ENCODE measurements at places on chromosomes 4 and X.

DNA sequence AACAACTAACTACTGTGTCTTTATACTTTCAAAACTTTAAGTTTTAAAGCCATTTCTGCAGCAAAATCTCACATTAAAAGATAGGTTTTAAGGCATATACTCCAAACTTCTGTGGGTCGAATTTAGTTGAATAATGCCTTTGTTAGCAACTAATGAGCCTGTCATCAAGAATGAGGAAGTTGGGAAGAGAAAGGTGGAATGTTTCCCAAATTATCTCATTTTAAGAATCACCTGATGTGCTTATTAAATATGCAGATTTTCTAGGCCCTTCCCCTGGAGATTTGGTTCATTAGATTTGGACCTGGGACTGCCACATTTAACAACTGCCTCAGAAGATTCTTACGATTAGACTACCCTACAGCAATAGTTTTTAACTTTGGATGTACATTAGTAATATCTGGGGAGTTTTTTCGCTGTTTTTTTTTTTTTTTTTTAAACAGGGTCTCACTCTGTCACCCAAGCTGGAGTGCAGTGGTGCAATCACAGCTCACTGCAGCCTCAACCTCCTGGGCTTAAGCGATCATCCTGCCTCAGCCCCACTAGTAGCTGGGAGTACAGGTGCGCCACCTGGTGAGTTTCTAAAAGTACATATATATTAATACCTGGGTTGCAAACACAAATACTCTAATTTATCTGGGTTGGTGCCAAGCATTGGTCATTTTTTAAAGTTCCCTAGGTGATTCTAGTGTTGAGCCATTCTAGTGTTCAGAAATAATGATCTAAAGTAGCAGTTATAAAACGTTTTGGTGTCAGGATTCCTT lies 16.1 kb upstream of the TASL start:
- no peak for DNase-seq

GRCh38 chrX:40174001-40174853 lies 76.5 kb upstream of the BCOR start:
- DNase-seq: no peak

DNA sequence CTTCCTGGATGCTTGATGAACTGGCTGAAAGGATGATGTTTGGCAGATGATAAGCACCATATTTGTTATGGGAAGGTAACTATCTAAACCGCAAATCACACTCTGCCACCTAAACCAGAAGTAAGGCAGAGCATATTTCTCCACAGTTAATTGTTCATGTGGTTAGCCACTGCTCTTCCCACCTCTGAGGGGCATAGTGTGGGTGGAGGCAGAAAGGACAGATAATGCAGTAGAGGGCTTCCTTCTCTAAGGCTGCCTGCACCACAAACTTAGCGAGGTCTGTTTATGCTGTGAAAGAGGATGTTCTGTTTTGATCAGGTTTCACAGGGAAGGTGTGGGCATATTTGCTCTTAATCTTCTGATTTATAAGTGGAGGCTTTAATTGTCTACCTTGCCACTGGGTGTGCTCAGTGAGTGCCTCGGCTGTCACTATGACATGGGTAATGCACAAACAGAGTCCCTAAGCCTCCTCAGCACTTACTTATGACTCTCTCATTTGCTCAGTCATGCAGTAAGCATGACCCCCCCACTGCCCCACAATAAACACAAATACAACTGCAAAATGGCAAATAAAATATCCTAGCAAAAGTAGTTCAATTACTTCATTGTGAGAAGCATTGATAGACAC lies 401.0 kb downstream of the TMA16 start:
- no peak for DNase-seq

DNA sequence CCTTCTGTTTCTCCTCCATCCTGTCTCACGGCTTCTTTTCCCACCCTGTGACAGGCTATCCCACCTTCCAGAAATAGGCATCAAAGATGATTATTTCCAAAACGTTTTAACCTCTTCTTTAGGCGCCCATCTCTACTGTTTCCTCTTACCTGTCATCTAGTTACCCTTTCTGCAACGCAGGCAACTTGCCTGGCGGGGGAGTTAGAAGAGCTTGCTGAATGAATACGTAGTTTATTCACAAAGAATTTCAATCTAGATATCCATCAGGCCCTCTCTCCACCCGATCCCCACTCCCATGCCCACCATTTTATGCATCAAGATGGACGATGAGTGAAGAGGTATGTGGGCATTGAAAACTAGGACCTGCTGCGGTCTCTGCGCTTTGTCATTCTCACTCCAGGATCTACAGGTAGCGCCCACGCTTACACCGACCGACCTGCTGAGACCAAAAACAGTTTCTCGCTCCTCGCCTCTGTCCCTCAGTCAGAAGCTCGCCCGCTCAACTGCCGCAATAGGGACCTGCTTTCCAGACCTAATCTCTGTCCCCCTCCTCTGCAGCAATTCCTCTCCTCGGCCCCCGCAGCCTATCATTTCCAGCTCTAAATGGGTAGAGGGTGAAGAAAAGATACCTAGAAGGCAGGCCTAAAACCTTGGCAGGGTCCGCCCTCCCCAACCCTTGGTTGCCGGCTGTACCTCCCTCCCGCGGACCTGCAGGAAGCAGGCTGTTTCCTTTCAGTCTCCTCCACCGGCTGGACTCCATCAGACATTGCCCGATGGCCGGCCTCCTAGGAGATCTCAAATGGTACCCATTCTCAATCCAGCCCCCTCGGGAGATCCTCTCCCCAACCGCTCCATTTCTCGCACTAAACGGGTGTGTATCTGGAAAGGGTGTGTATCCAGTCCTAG lies 624 bp downstream of the BEX5 start:
- no peak for DNase-seq

DNA sequence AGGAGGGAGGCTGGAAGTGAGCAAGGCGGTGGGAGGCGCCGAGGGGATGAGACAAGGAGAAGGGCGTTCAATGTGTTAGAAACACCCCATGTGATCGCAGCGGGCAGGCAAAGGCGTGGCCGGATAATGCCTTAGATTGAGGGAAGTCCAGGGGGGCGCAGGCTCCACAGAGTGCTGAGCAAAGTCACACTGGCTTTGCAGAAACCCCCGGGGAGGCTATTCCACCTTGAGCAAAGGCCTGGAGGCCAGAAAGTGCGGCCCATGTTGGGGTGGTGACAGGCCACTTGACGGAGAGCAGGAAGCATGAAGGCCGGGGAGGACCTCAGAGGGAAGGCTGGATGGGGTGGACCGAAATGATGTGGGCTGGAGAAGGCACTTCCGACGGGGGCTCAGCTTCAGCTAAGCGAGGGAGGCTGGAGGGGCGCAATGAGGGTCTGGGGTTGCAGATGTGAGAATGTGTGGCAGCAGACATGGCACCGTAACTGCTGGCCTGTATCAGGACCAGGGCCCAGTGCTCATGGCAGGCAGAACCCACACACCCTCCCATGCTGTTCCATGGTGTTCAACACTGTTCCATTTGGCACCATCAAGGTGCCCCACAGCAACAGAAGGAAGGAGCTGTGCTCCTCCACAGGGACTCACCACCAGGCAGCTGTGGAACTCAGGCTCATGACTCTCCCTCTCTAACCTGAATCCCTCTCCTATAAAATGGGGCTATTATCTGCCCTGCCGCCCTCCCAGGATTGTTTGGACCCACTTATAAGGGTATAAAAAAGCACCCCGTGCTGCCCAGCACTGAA lies 50.3 kb downstream of the HMX1 start:
- no peak for DNase-seq

DNA sequence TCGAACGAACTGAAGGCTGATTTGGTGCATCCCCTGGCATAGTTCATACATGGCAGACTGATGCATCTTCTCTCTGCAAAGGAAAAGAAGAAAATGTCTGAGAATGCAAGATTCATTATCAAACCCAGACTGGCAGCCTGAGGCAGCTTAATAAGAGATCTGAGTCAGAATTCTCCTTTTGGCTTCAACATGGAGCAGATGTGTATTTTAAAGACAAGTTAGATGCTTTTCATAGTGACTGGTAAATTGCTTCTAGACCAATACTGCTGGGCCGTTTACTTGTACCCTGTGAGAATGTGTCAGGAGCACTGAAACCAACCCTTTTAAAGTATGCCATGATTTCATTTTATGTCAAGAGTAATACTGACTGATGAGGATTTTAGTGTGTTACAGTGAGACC lies 322.0 kb downstream of the NR3C2 start:
- DNase-seq: no peak

GRCh38 chr4:81421346-81422218 lies 50.1 kb downstream of the RASGEF1B start:
- DNase-seq: peak; percentile 8

- no peak for DNase-seq
Measured at GRCh38 chr4:149796381-149796780, 19.3 kb downstream of the IQCM start.

GRCh38 chrX:11585174-11585573 lies 80.5 kb downstream of the ARHGAP6 start:
- DNase-seq: no peak

DNA sequence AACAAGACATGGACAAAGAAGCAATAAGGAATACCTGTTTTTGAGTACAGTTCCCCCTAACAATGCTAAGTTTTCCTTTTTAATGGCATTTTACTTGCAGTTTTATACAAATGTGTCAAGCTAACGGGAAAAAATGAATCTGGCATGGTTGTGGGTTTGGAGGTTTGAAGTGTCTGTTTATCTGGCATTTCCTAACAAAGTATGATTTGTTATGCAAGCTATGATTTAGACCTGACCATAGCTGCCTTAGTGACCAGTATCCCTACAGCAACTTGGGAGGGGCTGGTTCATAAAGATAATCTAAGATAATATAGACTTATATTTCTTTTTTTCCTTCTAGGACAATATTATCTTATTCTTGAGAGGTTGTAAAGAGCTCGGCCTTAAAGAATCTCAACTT lies 60.6 kb downstream of the LIMCH1 start:
- DNase-seq: no peak

GRCh38 chr4:182874304-182874751 lies 42.9 kb downstream of the DCTD start:
- no peak for DNase-seq

DNA sequence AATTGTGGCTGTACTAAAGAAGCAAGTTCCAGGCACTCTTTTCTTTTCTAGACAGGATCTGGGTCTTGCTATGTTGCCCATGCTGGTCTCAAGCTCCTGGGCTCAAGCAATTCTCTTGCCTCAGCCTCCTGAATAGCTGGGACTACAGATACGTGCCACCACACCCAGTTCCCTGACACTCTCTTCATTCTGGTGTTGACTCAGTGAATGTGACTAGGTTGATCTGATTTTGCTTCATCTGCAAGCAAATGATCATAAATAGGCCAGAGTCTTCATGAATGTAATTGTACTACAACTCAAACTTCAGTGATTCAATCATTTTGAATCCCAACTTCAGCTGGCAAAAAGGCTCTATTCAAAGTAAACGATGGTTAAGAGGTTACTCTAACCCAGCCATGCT lies 78.5 kb downstream of the APBB2 start:
- DNase-seq: no peak

DNA sequence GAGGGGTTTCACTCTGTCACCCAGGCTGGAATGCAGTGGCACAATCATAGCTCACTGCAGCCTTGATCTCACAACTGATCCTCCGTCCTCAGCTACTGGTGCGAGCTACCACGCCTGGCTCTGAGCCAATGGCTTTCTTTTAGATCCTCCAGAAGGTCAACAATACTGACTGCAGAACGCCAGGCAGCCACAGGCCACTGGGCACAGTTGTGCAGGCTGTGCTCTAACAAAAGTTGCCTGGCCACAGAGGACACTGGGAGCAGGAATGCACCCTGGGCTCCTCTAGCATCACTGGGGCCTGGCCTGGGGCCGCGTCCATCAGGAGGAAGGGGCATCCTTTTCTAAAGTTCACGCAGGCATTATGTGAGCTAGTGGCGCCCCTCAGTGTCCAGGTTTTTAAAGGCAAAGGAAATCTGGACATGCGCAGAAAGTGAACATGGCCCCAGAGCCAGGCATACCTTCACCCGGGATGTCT lies 14.9 kb upstream of the PORCN start:
- DNase-seq: no peak

DNA sequence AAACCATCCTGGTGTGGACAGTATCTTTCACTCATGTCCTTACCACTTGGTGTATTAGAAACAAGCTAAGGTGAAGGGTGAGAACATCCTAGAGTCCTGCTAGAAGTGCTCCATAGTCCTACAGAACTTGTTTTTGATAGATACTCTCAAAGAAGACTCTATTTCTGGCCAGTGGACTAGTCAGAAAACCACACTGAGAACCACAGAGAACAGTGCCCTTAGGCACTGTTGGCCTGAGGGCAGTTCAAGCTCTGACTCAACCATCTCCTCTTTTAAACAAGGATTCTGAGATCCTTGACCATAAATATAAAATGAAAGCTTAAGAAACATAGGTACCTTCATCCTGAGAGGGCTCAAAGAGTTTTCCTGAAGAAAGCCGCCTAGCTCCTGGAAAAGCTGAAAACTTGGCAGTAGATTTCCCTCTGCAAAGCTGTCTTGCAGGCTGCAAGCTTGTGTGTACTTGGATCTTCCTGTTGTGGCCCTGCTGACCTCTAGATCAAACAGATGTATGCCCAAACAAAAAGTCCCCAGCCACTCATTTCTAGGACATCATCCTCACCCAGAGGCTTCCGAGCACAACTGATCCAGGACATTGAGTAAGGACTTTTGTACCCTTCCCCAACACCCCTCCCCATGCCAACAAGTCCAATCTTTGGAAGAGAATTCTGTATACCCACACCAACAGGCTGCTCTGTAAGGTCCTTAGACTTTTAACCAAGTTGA lies 111.6 kb upstream of the CXCL13 start:
- no peak for DNase-seq

GRCh38 chr4:145177906-145178538 lies 2.4 kb downstream of the OTUD4 start:
- no peak for DNase-seq

- DNase-seq: no peak
Measured at GRCh38 chr4:151833174-151833573, 72.4 kb upstream of the GATB start.

DNA sequence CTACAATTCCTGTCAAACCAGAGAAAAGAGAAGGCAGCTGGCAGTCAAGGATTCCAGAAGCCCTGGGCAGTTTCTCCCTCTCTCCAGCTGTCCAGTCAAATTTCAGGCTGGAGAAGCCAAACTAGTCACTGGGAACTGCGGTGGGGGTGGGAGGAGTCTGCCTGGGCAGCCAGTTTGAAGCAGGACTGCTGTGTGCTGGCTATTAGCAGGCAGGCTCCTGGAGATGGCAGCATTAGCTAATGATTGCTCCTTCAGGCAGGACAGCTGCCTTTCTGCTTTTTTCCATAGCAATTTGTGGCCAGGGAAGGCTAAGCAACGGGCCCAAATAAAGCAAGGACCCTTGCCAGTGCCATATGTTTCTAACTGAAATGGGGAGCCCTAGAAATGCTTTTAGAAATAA lies 44.7 kb upstream of the FGF13 start:
- DNase-seq: peak; percentile 61

- peak; percentile 55 for DNase-seq
Measured at GRCh38 chr4:140098455-140099160, 55.4 kb downstream of the MAML3 start.

GRCh38 chr4:6781561-6781960 lies 966 bp upstream of the KIAA0232 start:
- DNase-seq: no peak

GRCh38 chrX:110316351-110317060 lies 1.4 kb downstream of the AMMECR1 start:
- no peak for DNase-seq

GRCh38 chr4:39415678-39416283 lies 9.1 kb downstream of the KLB start:
- DNase-seq: no peak
